ENCODE measurements at places on chromosomes 4 and X. TPM values are rescaled to one million over a fixed set of nuclear protein-coding genes. Genes with fewer than 3 reads are reported as not detected.
A peak's percentile ranks its signal among the peaks of the same experiment; 100 is the strongest.

DNA sequence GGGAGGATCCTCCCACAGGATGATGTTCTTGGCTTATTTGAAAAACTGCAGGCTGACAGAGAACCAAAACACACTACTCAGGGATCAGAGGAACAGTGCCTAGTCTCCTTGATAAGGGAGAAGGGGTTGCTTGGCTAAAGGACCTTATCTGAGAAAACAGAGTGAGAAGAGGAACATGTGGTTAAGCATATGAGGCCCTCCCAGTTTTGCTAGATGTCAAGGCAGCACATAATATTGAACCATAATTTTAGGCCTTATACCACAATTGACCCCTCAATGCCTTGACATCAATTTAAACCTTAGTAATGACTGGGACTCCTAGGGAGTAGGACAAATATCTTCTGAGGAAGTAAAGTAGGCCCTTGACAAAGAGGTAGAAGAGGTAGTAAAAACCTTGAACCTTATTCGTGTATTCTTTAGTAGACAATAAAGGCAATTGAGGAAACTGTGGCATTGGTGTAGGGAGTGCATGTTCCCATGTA lies 79.3 kb downstream of the TEX13C start:
- no peak for DNase-seq

DNA sequence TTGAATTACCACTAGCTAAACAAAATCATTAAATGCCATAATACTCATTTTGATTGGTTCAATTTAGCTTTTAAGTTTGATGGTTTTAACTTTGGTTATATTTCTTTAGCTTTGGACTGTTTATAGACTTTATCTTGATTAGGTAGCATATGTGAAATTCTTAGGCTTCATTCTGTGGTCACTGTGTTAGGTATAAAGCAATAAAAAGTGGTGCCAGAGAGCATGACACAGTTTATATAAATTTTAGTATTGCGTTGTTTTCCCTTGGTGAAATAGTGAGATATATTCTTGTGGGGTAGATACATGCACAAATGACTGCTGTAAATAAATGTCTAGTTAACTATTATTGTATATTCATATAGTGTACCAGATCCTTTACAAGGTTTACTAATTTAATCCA lies 474.2 kb upstream of the GRID2 start:
- DNase-seq = no peak

GRCh38 chr4:91935217-91935616 lies 368.5 kb upstream of the GRID2 start:
- DNase-seq = no peak

DNA sequence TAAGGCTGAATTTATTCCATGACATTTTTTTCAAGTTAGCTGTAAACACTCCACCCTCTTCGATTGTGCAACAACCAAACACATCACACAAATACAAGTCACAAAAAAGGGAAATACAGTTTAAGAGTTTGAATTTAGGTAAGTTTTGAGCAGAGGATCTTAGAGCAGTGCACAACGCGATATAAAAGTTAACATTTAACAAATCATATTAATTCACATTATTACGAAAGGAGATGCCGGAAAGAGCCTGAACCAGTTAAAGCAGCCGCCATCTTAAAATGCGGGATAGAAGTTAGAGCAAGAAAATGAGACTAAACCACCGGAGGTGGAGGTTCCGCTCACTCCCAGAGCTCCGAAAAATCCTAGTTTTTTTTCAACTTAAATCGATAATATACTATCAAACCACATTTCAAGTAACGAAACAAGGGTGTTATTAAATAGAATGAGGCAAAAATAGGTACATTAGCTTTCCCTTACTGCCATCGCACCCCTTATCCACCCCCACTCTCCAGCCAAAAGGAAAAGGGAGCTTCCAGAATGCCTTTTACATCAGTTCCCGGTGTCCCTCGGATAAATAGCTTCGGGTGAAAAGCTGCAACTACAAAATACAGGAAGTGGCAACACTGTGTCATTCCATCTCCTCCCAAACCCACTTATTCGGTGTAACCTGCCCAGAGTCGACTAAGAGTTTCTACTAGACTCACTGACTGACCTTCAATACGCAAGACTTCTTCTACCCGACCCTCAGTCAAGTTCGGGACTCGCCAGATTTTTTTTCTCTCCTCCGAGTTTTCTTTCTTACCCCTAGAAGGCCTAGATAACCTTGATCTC lies 1.9 kb downstream of the UBE2D3 start:
- DNase-seq = peak; percentile 66

DNA sequence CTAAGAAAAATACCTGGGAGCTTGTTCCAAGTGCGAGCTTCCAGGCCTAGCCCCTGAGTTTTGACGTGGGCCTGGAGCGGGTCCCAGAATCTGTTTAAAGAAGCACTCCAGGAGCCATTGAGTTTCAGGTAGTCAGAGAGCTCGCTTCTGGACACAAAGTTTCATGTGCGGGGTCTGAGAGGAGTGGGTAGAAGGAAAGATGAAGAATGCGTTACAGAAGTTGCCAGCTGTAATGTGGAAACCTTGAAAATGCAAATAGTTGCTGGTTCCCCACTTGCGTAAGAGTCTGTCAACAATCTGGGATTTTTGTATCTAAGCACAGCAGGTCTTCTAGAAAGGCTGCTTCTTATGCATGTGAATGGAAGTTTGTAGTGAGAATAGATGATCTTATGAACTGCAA lies 77.5 kb upstream of the CLCN4 start:
- DNase-seq = no peak

DNA sequence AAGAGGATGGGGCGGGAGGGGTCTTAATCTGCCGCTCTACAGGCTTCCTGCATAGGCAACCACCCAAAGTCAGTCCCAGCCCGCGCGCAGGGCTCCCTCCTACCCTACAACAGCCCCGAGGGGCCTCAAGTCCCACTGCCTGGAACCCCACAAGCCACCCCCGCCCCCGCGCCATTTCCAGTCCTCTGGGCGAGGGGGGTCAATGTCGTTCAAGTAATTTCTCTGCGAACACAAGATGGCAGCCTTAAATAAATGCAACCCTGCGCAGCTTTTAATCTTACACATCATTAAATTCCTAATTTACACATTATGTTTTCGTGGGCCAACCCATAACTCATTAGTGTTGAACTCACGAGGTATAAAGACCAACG lies 92.9 kb downstream of the BCOR start:
- DNase-seq = no peak

GRCh38 chrX:155645180-155645579 lies 32.4 kb upstream of the TMLHE start:
- no peak for DNase-seq

- DNase-seq = peak; percentile 76
These were observed 111.5 kb downstream of the AFAP1 start for GRCh38 chr4:7828011-7828720.

GRCh38 chrX:104270212-104270611 lies 15.5 kb upstream of the ESX1 start:
- no peak for DNase-seq

DNA sequence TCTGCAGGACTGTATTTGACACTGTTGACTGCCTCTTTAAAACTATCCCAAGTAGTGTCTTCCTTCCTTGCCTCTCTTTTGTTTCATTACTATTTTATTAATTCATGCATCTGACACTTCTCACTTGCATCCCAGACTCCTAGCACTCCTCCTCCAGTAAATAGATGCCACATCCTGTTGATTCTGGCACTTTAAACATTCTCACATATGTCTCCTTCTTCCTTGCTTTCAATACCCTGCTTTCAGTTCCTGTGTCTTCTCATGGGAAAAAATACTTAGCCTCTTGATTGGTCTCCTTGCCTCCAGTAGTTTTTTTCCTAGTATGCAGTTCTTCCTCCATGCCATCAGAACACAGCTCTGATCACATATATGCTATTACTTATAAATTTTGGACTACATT lies 5.1 kb downstream of the RNF128 start:
- DNase-seq = no peak

GRCh38 chrX:120522820-120523219 lies 37.9 kb downstream of the CUL4B start:
- DNase-seq = no peak

GRCh38 chrX:130120321-130120731 lies 10.0 kb upstream of the ELF4 start:
- DNase-seq = no peak

- DNase-seq = no peak
These were observed 18.6 kb downstream of the ARHGAP6 start for GRCh38 chrX:11647138-11647537.

DNA sequence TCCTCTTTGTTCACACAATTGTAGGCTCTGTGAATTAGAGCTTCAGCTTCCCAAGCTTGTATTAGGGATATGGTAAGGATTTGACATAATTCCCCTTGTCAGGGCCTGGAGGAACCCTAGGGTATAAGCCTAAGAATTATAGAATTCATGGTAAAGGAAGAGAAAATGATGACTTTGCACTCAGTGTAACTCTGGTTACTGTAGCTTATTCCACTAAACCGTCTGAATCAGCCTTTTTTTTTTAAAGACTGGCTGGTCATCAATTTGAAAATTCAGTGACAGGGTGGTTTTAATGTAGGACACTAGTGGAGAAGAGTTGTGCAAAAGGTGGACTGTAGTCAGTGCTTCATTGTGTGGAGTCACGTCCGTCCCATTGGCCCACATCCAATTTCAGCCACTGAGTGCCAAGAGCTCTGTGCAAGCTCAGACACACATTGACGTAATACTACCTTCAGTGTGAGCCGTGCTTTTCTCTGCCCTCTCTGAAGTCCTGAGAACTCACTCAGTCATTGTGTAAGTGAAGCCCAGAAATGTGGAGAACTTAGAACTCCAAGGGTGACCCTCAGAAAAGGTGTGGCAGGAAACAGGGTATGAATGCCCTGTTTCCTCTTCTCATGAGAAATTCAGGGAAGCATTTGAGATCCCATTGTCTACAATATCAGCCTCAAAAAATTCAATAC lies 449.8 kb downstream of the C4orf33 start:
- no peak for DNase-seq

DNA sequence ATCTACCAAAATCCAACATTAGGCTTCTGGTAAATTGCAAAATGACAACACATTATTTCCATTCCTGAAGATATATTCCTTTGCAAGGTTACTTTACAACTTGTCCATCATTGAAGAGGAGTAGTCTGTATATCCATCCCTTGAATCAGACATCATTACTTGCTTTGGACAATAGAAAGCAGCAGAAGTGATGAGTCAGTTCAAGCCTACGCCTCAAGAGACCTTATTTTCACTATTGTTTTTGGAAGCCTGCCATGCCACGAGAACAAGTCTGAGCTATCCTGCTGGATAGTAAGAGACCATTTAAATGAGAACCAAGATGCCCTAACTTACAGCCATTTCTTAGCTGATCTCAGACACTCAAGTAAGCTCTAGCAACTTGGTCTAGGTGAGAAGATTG lies 246.0 kb upstream of the HHIP start:
- no peak for DNase-seq

- no peak for DNase-seq
These were observed 318.6 kb downstream of the ANK2 start for GRCh38 chr4:113368056-113368455.

DNA sequence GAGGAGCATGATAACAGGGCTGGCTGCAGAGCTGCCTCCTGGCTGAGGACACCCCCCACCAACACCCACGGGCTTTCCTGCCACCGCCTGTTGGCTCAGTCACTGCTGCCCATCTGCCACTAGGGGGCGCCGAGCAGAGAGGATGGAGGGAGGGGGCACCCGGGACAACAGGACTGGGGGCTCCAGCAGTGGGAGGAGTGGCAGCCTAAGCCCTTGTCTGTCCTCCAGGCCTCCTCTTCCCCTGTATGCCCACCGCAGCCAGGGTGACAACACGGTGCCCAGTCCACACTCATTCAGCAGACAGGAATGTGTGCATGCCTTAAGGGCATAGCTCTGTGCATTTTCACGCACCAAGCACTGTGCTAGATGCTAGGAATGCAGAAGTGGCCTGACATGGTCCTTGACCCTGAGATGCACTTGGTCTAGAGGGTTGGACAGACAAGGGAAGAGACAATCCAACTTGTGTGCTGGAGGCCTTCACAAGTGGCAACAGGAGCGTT lies 149.9 kb downstream of the AMMECR1 start:
- peak; percentile 68 for DNase-seq

GRCh38 chr4:7973545-7973981 lies 33.9 kb upstream of the AFAP1 start:
- DNase-seq = peak; percentile 61

Gene IDUA
- total RNA-seq = 15.7 TPM

Gene RBM10
- 59.6 TPM for total RNA-seq

Gene AIMP1
- 54.4 TPM for total RNA-seq

Gene CDX4
- total RNA-seq = not detected

Gene PAGE2B
- total RNA-seq = not detected

Gene ARL9
- not detected for total RNA-seq

Gene SLC10A4
- total RNA-seq = not detected

Gene CLDN34
- not detected for total RNA-seq

Gene STATH
- total RNA-seq = not detected

Gene CXCL8
- 61.9 TPM for total RNA-seq

Gene F8A3
- 4.2 TPM for total RNA-seq
